ENCODE measurements at places on chromosomes 7 and 10.

- no peak for DNase-seq
Measured at GRCh38 chr7:102320601-102321350, 34.1 kb downstream of the SH2B2 start.

GRCh38 chr10:100982916-100983830, 4.1 kb downstream of the MRPL43 start:
- no peak for DNase-seq

DNA sequence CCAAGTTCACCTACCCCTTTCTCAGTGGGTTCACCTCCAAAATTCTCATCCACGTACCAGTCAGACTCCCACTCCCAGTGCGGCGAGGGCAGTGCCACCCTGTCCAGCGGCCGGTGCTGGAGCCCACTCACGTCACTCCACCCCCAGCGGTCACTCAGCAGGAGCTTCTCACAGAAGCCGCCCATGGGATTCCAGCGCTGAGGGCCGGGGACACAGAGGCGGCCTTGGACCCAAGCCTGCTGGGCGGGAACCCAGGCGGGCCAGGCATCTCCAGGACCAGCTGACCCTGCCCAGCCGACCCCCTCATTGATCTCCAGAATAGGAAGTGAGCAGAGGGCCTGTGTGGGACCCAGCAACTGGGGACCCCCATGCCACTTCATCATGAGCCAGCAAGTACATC, 7.2 kb downstream of the TECPR1 start:
- DNase-seq: no peak

- DNase-seq: peak; percentile 97
Measured at GRCh38 chr7:129824291-129825208, 128.2 kb downstream of the UBE2H start.

GRCh38 chr7:69796416-69796815, 198.1 kb downstream of the AUTS2 start:
- no peak for DNase-seq

GRCh38 chr10:99382176-99382575, 48.2 kb downstream of the GOT1 start:
- no peak for DNase-seq

- no peak for DNase-seq
Measured at GRCh38 chr10:120131183-120131582, 238.7 kb downstream of the SEC23IP start.

DNA sequence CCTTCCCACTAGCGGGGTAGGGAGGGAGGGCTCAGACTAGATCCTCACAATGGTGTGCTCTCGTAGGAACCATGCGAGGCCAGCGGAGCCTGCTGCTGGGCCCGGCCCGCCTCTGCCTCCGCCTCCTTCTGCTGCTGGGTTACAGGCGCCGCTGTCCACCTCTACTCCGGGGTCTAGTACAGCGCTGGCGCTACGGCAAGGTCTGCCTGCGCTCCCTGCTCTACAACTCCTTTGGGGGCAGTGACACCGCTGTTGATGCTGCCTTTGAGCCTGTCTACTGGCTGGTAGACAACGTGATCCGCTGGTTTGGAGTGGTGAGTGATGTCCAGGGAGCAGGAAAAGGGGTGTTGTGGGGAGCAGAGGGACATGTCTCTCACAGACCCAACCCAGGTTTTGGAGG, 5.6 kb downstream of the ZDHHC16 start:
- DNase-seq: no peak

DNA sequence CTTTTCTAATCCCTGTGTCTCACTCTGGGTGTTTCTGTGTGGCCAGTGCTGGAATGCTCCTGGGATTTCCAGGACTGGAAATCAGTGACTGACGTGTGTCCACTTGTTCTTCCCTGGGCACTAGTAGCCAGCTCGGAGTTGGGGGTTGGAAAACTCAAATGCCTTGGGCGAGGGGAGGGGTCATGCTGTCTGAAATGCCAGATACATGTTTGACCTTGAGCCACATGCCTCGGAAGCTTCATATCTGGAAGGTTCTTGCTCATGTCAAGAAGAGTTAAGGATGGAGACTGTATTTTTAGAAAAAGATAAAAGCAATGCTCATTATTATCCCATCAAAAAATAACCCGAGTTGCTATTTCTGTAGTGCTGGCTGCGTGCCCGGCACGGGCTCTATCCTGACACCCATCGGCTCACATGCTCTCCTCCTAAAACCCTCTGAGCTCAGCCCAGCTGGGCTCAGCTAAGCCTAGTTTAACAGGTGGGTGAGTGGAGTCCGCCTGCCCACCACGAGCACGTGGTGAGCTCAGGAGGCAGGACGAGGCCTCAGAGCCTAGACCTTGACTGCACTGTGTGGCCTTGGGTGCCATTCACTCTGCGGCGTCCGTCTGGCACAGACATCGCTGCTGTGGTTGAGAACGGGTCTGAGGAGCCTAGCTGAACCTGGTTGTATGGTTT, 6.4 kb downstream of the DPYSL4 start:
- no peak for DNase-seq

GRCh38 chr7:140342727-140343514, 55.4 kb downstream of the SLC37A3 start:
- peak; percentile 60 for DNase-seq

- no peak for DNase-seq
Measured at GRCh38 chr7:22444181-22444971, 55.6 kb downstream of the STEAP1B start.

- no peak for DNase-seq
Measured at GRCh38 chr7:139695588-139695987, 82.2 kb downstream of the HIPK2 start.

DNA sequence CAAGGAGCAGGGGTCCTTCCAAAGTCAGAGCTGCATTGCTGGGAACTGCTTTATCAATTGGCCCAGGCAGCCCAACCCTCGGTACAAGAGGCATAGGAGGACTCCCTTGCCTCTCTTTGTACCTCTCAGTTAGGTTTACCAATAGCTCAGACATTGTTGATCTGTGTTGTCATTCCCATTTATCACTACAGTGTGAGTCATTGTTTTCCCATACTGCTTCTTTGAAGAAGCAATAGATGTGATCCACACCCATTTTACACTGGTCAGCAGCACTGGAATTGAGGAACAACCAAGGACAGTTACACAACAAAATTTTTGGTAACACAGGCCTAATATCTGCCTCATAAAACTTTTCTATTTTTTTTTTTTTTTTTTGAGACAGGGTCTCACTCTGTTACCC, 307.2 kb downstream of the SNX13 start:
- DNase-seq: no peak

DNA sequence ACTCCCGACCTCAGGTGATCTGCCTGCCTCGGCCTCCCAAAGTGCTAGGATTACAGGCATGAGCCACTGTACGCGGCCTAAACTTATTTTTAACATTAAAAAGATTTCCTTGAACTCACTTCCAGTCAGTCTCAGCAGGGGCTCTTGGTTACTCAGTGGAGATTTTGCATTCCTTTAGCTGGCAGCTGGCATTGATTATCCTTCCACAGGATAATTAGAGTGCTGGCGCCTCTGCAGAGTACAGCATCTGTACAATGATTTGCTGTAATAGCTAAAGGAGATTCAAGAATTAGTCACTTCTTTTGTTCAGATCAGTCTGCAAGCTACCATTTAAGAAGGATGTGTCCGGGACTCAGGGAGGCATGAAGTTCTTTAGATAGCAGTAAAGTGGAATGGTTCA, 125.0 kb upstream of the NPY start:
- DNase-seq: no peak

DNA sequence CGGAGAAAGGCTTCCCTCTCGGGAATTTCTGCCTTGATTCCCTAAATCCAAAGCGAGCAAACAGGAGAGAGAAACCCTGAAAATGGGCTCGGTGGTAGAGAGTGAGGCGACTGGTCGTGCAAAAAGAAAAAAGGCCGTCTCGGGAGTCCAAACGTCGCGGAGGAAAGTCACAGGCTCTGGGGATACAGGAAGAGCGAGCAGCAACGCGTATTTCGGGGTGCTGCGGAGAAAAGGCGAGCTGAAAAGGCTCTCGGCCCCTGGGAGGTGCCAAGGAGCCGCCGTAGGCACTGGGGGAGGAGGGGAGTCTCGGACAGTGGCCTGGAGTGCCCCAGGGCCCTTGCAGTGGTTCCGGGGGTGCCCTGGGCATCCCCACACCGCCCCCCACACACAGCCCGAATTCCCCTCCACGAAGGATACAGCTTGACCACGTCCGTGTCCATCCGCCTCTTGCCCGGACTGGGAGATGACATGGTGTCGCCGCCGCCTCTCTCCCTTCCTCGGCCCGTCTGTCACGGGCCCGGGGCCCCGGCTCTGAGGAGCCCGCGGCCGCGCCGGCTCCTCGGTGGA, 591 bp downstream of the UBE2H start:
- no peak for DNase-seq

DNA sequence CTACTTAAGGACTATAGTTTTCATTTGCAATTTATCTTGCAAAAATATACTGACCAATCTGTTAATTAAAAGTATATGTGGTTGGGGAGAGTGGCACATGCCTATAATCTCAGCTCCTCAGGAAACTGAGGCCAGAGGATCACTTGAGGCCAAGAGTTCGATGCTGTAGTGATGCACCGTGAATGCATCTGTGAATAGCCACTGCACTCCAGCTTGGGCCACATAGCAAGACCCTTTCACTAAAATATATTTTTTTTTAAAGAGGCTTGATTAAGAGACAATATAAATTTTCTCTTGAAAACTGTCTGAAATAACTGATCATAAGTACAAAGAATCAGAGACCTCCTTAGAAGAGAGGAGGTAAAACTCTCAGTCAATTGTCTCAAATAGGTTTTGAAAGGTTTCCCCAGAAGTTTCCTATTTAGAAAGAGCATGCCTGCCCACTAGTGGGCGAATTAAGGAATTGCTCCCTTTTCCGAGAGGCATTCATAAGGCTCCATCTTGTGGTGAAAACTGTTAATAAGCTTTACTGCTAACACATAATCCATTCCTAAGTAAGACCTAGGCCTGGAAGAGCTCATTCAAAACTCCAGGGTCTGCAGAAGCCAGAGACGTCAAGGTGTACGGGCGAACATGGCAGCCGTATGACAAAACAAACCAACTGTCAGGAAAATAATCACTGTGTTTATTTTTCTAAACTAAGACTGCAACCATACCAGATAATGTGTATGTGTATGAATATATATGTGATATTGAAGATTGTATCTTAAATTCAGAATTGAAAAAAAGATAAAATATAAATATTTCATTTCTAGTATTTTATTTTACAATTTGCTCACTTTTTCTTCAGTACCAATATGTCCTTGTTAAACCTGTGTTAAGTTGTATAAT, 6.8 kb upstream of the TAS2R40 start:
- peak; percentile 81 for DNase-seq

- no peak for DNase-seq
Measured at GRCh38 chr7:47683485-47683898, 101.6 kb upstream of the TNS3 start.

GRCh38 chr10:124641282-124642087, 102.7 kb downstream of the FAM53B start:
- DNase-seq: no peak

- DNase-seq: no peak
Measured at GRCh38 chr10:82331716-82332115, 456.7 kb downstream of the NRG3 start.

DNA sequence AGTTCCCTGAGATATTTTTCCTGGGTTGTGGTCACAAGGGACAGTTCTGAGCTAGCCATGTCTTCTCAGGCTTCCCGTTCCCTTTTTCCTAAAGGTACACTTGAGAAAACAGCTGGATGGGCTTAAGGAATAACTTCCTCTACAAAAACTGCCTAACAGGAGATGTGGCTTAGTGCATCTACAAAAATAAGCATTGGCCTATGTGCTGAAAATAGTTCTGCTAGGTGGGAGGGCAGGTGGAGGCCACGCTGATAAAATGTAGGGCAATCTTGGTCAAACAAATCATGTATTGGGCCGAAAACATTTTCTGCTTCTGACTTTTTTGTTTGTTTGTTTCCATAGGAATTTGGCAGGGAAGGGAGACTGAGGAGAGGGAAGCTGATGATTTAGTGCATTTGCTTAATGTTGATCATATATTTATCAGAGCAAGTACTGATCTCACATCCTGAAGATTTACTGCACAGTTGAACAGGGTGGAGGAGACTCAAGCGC, 409.4 kb upstream of the FZD8 start:
- no peak for DNase-seq

- DNase-seq: no peak
Measured at GRCh38 chr10:129079705-129080104, 387.3 kb upstream of the MGMT start.

DNA sequence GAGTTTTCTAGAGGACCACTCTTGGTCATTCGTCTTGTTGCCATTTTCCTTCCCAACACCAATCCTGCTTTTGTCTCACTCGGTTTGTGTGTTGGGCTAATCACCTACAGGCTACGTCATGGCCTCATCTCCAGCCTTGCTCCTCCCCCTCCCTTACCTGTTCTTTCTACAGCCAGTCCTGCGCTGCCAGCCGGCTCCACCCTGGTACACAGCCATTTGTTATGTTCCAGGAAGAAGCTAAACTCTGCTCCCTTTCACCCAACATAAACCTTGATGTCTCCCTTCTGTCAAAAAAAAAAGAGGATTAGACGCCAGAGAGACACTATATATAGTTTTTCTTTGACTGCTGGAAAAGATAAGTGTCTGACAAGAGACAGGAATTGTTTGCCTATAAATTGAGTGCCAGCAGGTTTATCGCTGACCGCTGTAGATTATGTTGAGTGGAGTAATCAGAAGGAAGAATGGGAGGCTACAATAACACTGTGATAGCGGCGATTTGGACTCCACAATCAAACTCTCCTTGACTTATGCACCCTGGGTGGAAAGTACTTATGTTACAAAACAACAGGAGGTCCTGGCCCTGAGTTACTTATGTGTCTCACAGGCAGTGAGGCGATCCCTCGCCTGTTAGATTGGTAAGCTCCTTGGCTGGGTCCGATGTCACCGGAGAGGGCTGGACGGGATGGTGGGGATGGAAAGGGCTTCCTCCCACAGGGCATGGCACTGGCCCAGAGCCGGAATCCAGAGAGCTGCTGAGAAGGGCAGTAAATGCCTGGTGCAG, 171.3 kb upstream of the BMPER start:
- DNase-seq: no peak

- no peak for DNase-seq
Measured at GRCh38 chr10:133068111-133069032, 19.4 kb upstream of the ADGRA1 start.

DNA sequence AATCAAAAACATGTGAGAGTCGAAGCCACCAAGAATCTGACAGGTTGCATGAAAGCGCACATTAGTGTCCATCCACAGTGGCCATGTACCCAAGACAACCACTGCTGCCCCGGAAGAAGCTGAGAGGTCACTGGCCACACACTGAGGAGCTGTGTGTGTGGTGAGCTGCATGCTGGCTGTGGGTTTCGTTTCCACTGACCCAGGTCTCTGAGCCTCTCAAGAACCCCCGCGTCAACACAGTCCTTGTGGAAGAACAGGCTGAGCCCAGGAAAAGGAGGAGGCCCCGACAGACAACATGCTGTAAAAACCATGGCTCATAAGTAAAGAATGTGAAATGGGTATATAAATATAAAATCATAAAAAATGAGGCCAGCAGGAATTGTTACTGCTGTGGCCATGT, 8.2 kb downstream of the VIPR2 start:
- DNase-seq: no peak

DNA sequence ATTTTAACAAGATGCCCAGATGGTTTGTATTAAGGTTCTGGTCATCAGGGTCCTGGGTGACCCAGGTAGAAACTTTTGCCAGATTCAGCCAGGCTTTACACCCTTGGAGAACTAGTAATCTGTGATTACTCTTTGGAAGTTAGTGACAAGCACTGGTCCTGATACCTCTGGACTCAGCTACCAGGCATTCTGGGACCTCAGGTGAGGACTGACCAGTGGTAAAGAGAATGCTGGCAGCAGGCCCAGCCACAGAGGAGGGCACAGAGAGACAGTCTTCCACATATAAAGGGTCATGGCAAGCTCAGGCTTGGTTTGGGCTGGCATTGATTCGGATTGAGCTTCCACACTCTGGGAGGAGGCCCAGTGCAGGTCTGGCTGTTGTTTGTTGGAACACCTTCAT, 112.0 kb upstream of the CHST15 start:
- DNase-seq: no peak

Data from NCI-H526 (cell line).